ENCODE measurements at places on chromosomes 1 and 21.

GRCh38 chr1:165014753-165015152 lies 341.8 kb downstream of the LMX1A start:
- DNase-seq, result no peak

DNA sequence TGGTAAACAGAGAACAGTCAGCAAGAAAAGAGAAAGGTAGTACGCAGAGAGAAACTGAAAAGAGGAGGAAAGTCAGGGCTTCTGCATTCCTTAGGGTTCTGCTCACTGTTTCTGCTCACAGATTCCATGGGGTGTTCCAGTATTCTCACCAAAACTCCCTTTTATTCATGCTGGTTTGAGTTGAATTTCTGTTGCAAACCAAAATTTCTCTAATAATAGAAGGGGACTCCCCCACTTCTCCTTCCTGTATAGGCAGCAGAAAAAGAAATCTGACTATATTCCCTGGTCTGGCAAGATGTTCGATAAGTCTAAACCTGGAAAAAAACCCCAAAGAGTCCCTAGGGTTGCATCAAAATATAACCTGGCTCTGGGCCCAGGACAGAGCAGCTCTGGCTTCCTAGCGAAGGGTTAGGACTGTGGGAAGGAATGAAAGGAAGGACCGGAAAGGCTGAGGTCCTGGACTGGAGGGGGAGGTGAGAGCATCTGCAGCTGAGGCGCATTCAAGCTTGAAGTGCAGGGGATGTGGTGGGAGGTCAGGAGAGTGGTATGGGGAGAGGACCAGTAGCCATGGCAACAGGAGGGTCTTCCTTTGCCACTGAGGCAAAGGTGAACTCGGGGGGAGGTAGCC lies 18.8 kb upstream of the RGS16 start:
- DNase-seq, result no peak

- DNase-seq, result no peak
Observed at GRCh38 chr21:41482301-41482700, 25.7 kb downstream of the TMPRSS2 start.

- DNase-seq, result peak; percentile 8
Observed at GRCh38 chr21:46457801-46458314, 833 bp upstream of the DIP2A start.

- no peak for DNase-seq
Observed at GRCh38 chr1:198517623-198518199, 22.8 kb downstream of the ATP6V1G3 start.

DNA sequence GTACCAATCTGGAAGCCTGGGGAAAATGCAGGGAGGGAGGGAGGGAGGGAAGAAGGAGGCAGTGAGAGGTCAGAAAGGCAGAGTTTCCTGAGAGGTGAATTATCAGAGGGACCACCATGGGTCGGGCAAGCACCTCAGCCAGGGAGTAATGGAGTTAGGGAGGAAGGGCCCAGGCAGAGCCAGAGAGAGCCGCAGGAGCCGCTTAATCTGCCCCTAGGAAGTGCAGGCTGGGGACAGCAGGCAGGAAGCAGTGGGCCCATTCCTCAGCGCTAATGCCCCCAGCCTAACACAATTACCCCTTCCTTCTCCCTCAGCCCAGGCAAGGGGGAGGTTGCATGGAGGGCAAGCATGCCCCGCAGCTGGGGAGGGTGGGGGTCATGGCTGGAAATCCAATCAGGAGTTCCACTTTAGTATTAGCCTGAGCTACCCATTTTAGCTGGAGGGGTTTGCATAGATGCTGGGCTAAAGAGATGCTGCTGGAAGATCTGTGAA lies 109.0 kb downstream of the TMEM53 start:
- no peak for DNase-seq
